Natural killer cell (primary cell): ENCODE measurements at places on chromosomes 16 and 17.

DNA sequence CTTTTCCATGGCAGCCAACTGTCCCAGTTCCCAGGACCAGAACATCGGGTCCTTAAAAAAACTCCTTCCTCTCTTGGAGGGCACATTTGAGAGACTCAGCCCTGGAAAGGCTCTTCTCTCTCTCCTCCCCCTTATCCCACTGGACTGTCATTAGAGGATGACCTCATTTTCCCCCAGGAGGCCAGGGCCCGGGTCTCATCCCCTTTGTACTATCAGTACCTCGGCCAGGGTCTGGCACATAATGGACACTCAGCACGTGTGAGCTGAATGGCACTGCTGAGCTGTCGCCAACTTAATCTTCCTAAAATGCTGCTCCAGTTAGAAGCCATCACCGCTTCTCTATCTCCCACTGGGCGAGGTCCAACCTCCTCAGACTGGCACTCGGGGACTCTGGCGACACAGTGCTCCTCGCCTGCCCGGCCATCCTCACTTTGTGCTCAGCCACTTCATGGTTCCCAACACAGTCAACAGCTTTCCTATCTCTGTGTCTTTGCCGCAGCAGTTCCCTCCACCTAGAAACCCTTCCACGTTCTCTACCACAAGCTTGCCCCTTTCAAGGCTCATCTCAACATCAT, 3.6 kb upstream of the RHBDL3 start:
- H3K4me3 ChIP-seq: no peak overlapping the region
- no peak for DNase-seq
- H3K27me3 ChIP-seq: peaks cover 13% of the 10 kb centered on the region
- H3K27ac ChIP-seq: no peak overlapping the region
- H3K36me3 ChIP-seq: no peaks in the 10 kb centered on the region

DNA sequence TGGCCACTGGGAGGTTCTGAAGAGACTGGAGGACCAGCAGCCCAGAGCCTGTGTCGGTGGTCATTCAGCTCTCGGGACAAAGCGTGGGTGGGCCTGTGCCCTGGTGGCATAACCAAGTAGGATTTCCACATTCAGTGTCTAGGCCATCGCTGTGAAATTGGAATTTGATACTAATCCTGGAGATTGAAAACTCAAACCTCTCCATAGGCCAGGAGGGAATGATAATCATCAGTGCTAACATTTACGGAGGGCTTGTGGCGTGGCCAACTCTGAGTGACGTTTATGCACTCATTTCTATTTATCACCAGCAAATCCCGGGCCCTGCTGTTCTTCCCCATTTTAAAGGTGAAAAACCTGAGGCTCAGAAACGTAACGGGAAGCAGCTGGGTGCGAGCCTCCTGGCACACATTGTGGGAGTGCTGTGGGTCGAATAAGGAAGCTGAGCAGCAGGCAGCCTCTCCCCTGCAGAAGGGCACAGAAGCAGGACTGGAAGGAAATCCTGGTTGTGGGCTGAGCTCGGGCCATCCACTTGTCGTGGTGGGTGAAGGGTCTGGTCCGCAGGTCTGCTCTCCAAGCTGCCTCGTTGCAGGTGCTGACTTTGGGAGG, 33.1 kb downstream of the RAI1 start:
- no peak for DNase-seq
- H3K36me3 ChIP-seq: no peaks in the 10 kb centered on the region
- H3K4me3 ChIP-seq: no peak overlapping the region
- H3K4me1 ChIP-seq: peaks cover 51% of the 10 kb centered on the region

DNA sequence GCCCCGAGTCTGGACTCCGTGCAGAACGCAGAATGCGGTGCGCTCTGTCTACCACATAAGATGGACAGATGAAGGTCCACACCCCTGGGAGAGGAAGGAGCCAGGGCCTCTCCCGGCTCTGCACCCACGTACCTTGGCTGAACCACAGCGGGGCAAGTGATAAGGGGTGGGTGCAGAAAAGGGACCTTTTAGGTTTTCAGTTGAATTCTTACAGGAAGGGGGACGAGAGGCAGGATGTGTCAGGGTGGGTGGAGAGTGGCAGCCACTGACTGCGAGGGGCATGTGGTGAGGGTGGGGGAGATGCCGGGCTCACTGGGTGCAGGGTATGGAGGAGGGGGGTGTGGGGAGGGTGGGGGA, 372 bp downstream of the CD300A start:
- peak overlapping the region; percentile 80 for H3K27ac ChIP-seq
- H3K36me3 ChIP-seq: peaks cover 19% of the 10 kb centered on the region
- H3K27me3 ChIP-seq: no peaks in the 10 kb centered on the region
- peak overlapping the region; percentile 83 for H3K4me3 ChIP-seq
- no peak for DNase-seq
- peaks cover 66% of the 10 kb centered on the region for H3K4me1 ChIP-seq

DNA sequence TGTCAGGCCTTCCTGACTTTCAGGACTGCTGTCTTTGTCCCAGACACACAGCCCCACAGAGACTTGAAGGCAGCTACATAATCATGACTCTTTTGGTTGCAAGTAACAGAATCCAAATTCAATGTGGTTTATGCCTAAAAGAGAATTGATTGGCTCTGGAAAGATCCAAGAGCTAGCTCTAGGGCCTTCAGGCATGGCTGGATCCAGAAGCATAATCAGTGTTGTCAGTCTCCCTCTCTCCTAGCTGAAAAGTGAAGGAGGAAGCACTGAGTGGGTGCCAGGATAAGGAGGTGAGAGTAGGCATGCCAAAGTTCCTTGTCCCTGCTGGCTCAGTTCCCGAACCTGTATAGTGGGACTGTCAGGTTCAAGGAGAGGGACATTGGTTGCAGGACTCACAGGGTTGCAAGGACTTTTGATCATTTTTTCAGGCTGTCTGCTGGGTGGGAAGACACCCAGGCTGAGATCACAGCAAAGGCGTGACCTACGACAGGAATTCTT, 25.5 kb downstream of the SNX20 start:
- no peak for DNase-seq
- no peak overlapping the region for H3K27ac ChIP-seq
- no peak overlapping the region for H3K4me3 ChIP-seq
- no peaks in the 10 kb centered on the region for H3K27me3 ChIP-seq
- H3K36me3 ChIP-seq: no peaks in the 10 kb centered on the region

- no peak for DNase-seq
- H3K4me3 ChIP-seq: no peak overlapping the region
- H3K27ac ChIP-seq: no peak overlapping the region
- H3K4me1 ChIP-seq: no peaks in the 10 kb centered on the region
These were observed 188.6 kb downstream of the RBFOX3 start for GRCh38 chr17:79422236-79422635.

GRCh38 chr16:88343271-88343791, 39.4 kb upstream of the ZNF469 start:
- no peak overlapping the region for H3K27ac ChIP-seq
- H3K4me1 ChIP-seq: peaks cover 7% of the 10 kb centered on the region
- no peak overlapping the region for H3K4me3 ChIP-seq
- no peaks in the 10 kb centered on the region for H3K27me3 ChIP-seq
- no peaks in the 10 kb centered on the region for H3K36me3 ChIP-seq

DNA sequence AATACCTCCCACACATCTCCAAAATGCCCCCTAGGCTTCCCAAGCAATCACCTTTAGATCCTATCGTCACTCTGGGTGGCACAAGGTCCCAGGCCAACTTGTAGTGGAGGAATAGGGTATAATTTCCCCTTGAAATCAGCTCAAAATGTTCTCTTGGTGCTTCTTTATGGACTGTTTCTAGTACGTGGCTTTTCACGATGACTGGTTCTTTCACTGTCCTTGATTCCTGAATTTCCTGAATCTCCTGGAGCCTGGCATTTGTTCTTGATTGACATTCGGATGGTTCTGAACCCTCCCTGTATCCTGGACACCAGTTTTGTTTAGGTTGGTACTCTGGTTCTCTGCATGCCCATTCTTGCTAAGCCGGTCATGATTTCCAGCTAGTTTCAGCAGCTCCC, 6.9 kb upstream of the VPS53 start:
- no peaks in the 10 kb centered on the region for H3K36me3 ChIP-seq
- no peaks in the 10 kb centered on the region for H3K4me1 ChIP-seq
- no peaks in the 10 kb centered on the region for H3K27me3 ChIP-seq
- H3K4me3 ChIP-seq: no peak overlapping the region
- no peak for DNase-seq

DNA sequence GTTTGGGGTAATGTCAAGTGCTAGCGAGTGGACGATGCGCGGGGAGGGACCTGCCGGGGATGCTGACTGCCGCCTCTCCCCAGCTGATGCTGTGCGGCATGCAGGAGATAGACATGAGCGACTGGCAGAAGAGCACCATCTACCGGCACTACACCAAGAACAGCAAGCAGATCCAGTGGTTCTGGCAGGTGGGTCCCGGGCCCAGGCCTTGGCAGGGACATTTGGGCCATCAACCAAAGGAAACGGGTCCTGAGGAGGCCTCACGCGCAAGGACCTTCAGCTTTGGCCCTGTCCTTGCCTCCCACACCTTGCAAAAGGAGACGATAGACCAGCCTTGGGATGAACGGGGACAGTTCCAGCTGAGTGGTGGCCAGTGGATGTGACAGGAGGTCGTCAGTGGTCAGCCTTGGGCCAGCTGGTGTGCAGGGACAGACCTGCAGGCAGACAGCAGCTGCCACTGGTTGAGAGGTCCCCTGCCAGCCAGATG, 13.6 kb upstream of the CLEC18A start:
- no peak for DNase-seq
- no peaks in the 10 kb centered on the region for H3K27me3 ChIP-seq
- H3K4me3 ChIP-seq: no peak overlapping the region
- no peak overlapping the region for H3K27ac ChIP-seq

DNA sequence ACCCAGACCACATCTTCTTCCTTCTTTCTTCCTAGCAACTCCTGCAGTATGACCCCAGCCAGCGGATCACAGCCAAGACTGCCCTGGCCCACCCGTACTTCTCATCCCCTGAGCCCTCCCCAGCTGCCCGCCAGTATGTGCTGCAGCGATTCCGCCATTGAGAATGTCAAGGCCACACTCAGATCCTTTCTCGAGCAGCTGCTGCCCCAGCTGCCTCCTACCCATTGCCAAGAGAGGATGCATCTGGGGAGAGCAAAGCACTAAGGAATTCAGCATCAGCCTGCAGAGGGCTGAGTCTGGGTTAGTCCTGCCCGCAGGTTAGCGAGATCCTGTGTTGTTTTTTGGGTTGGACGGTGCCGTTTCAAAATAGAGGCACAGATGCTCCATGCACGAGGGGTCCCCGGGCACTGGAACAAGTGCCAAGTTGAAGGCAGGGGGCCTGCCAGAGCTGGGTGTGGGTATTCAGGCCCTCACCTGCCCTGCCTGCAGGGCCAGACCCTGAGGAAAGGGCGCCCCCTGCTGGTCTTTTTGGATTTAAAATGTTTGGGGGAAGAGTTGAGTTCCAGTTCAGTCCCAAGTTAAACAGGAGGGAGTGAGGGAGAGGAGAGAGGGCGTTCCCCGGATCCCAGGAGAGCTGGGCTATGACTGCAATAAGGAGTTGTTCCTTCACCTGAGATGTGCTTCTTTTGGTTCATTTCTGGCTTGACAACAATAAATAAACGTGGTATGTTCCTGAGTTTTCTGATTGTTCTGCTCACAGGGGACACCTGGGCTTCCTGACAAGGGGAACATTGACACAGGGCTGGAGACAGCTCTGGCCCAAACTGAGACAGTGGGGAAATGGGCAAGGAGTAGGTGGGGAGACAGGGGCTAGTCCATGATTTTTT, 4.9 kb downstream of the CDK3 start:
- DNase-seq: peak; percentile 83
- peaks cover 2% of the 10 kb centered on the region for H3K36me3 ChIP-seq
- H3K27ac ChIP-seq: no peak overlapping the region
- no peaks in the 10 kb centered on the region for H3K4me1 ChIP-seq

DNA sequence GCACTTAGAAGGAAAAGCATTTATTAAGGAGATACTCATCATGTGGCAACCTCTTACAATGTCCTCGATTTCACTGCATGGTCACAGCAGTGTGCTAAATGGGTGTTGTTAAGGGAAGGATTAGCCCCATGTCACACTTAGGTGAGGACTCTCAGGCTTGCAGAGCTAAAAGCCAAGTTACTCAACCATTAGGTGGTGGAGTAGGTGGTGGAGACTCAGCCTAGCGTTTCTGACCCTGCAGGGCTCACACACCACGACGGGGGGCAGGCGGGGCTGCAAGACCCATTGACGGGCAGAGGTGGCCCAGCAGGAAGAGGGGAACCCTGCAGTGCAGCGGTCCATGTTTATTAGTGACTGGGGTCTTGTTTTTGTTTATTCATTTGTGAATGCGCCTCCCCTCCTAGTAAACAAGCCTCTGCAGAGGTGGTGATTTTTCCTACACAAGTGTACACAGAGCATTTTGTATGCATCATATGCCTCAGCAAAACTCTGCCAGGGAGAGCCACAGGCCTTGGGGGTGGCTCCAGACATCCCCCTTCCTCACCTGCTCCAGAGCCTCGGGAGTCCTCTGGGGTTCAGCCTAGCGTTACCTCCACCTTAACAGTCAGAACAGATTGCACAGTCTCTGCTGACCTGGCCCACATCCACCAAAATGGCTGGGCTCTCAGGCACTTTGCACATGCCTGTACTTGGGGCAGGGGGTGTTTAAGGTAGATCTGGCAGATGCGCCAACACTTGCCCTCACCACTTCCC, 216.7 kb downstream of the C16orf95 start:
- no peaks in the 10 kb centered on the region for H3K27me3 ChIP-seq
- H3K4me1 ChIP-seq: no peaks in the 10 kb centered on the region
- no peak overlapping the region for H3K27ac ChIP-seq
- H3K4me3 ChIP-seq: no peak overlapping the region
- H3K36me3 ChIP-seq: no peaks in the 10 kb centered on the region
- no peak for DNase-seq
